ENCODE measurements at places on chromosomes 11 and 22.

DNA sequence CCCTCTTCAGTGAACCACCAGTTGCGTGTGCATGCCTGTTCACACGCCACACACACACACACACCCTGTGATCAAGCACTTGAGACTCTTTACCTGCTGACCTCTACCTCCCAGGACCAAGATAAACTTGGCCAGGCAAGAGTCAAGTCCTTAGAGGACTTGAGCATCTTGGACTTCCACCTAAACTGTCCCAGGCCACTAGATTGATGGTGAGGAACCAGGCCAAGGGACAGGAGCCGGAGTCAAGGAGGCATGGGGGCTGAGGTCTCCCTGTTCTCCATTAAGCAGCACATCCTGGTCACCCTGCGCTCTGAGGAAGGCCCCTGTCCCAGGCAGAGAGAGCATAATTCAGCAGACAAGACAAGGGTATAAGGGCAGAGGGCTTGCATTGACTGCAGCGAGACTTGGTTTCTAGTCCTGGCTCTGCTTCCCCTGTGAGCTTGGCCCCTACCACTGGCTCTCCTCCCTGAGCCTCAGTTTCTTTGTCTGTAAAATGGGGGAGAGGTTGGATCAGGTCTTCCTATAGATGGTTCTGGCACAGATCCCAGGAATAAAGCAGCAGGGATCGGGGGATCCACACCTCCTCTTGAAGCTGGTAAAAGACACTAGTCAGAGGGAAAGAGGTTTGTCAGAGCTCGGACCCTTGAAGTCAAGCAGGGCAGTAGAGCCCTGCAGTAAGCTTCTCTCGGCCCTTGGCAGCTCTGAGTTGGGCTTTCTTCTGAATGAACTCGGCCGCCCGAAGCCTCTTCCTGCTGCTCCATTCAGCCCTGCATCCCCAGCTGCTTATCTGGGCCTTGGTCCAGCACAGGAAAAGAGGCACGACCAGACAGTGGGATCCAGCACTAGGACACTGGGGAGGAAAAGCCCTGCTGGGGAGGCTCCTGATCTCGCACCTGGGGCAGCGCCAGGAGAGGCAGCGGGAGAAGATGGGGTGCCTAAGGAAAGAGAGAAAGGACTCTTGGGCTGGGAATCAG lies 2.0 kb downstream of the CREB3L1 start:
- no peak for DNase-seq

GRCh38 chr11:112050721-112051120 lies 23.1 kb downstream of the PIH1D2 start:
- DNase-seq = no peak

GRCh38 chr22:39308614-39309363 lies 10.6 kb downstream of the RPL3 start:
- peak; percentile 50 for DNase-seq

- DNase-seq = no peak
Observed at GRCh38 chr11:123611698-123612097, 42.7 kb downstream of the SCN3B start.

GRCh38 chr11:47469361-47470179 lies 20.6 kb upstream of the RAPSN start:
- DNase-seq = no peak

DNA sequence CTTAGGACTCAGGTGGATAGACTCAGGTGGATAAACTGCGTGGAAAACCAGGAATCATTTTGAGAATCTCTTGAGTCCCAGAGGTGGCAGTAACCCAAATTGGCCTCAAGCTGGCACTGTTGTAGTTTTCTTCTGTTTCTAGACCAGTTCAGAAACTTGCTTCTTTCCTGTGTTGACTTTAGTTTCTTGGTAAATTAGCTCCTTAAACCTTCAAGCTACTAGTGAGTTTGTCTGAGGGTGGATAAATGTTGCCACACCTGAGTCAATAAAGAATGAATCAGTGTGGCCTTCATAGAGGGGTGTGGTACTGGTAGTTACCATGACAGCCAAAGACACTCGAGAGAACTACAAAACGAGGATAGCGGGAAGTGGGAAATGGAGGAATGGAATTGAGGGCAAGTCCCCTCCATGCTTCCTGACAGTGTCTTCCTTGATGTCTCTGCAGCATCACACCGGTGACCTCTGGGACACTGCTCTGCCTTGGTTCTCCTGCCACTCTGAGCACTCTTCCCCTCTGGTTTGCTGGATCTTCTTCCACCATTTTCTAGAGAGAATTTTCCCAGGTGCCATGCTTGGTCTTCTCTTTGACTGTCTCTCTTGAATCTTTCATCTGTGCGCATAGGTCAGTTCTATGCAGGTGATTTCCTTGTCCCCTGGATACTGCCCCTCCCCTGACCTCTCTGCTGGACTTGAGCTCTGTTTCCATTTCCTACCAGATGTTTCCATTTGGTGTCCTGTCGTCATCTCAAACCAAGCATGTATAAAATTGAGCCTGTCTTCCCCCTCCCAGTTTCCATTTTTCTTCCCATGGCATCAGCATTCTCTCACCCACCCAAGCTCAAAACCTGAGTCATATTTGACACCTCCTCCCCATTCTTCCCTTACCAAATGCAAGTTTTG lies 7.2 kb downstream of the POLD4 start:
- no peak for DNase-seq

DNA sequence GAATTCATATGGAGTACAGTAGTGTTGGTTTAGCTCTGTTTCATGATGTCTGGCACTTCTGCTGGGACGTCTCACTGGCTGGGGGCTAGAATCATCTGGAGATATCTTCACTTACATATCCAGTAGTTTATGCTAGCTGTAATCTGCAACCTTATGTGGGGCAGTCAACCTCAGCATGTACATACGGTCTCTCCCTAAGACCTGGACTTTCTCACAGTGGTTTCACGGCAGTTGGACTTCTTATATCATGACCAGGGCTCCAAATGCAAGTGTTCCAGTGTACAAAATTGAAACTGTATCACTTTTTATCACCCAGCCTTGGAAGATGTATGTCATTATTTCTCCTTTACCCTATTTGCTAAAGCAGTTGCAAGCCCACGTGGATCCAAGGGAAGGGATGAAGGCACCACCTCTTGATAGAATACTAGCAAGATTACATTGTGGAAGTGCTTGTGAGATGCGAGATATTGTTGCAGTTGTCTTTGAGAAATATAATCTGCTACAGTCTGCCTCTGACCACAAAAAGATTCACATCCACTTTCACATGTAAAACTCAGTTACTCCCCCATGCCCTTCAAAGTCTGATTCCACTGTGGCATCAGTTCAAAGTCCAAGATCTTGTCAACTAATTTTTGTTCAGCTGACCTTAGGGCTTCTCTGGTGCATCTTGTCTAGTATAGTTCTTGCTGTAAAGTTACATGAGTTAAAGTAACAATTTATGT lies 316.6 kb upstream of the NCAM1 start:
- no peak for DNase-seq

DNA sequence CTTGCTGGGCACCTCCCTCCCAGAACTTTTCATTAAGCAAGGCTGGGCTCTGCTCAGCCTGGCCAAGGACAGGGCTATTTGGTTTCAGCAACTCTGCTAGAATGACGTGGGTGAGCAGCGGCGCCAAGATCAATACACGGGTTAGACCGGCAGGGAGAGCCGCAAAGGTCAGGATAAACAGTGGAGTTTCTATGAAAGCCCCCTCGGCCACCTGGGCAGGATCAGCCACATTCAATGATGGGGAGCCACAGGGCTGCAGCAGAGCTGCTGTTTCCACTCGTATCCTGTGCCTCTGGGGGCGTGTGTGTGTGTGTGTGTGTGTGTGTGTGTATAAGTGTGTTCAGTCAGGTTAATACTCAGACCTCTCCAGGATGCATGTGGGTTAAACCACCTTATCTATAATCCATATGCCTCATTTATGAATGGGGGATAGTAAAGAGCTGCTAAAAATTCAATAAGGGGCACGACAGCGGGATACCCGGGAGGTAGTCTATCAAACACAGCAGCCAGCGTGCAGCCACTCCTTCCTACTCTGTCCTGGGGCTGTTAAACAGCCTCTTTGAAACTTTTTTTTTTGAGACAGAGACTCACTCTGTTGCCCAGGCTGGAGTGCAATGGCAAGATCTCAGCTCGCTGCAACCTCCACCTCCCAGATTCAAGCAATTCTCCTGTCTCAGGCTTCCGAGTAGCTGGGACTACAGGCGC lies 34.8 kb downstream of the MYH9 start:
- no peak for DNase-seq

DNA sequence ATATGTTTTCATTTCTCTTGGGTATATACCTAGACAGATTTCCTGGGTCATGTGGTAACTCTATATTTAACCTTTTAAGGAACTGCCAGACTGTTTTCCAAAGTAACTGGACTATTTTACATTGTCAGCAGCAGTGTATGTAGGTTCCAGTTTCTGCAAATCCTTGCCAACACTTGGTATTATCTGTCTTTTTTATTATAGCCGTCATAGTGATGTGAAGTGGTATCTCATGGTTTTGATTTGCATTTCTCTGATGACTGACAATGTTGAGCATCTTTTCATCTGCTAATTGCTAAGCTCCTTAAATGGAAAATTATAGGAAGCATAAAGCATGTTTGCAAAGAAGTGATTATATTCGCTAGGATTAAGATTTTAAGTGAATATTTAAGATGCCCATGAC lies 13.9 kb downstream of the NNMT start:
- DNase-seq = no peak

GRCh38 chr11:44083433-44083832 lies 12.0 kb upstream of the EXT2 start:
- no peak for DNase-seq

DNA sequence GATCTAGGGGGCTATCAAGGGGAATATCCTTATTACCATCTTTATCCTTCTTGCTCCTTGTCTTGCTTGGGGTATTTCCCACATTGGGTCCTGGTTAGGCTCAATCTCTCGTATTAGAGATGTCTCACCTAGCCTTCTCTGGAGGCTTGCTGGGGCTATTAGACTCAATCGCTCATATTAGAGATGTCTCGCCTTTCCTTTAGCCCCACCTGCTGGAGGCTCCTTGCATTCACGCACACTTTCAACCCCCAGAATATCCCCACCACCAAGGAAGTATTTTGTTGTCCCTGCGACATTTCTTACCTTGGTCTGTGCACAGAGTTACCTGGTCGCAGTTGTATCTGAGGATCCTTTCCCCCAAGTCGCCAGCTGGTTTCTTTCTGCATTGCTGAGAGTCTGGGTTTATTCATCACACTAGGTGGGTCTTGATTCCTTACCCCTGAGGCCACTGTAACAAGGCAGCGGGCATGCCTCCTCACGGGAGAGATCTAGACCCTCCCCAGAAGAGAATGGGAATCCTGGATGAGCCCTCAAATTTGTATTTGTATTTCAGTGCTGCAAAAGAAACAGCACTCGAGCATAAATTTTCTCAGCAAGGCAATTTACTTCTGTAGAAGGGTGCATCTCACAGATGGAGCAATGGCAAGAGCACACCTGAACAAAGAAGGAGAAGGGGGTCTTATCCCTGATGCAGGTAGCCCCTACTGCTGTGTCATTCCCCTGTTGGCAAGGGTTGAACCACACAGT lies 15.9 kb upstream of the HYLS1 start:
- no peak for DNase-seq

- DNase-seq = no peak
Observed at GRCh38 chr22:38966942-38967341, 9.5 kb downstream of the APOBEC3A start.

- no peak for DNase-seq
Observed at GRCh38 chr11:24697522-24698111, 200.8 kb downstream of the LUZP2 start.

DNA sequence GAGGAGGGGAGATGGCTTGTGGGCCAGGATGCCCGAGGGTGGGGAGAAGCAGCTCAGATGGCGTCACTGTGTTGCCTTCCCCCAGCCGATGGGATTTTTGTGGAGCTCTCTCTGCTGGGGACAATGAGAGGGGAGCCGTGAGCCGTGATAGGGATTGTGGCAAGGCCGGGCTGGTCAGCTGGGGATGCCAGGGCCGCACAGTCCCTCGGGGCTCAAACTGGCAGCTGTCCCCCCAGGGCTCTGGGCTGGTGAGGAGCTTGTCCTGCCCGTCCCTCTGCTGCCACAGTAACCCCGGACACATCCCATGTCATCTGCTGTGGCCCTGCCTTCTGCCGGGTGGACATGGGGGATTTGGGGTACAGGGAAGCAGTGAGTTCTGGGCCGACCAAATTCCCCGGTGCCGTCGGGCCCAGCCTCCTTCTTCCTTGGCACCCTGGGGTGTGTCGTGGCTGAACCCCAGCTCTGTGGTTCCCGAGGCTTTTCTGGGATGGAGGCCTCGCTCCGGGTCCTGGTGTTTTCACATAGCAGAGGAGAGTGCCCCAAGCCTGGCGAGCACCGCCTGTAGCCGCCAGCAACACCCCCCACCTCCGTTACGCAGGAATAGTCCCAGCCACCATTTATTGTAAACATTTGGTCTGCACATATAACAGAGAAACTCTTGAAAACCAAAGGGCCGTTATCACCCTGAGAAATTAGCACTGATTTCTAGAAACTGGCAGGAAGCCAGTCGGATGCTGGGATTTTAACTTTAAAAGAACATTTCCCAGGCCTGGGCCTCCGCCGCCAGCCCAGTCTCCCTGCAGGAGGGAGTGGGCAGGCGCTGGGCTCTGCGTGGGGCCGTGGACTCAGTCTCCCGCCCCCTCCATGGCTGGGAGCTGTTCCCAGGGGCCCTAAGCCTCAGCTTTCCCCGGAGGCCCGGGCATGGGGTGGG lies 9.9 kb downstream of the BRSK2 start:
- no peak for DNase-seq

DNA sequence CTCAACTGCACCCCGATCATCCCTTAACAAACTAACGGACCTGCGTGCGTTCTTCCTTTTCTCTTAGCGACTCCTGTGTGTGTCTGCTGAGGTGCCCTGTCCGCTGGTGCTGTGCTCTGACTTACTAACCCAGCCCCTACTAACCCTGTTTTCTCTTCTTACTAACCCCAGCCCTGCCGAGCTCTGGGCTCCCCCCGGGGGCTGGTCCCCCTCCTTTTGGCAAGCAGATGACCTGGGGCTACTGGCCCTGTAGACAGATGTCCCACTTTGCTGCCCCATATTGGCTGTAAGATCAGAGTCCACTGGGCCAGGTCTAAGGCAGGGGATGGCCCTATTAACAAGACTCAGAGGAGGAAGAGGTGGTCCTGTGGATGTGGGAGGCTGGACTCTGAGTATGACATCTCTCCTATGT lies 14.7 kb downstream of the MIAT start:
- DNase-seq = no peak

DNA sequence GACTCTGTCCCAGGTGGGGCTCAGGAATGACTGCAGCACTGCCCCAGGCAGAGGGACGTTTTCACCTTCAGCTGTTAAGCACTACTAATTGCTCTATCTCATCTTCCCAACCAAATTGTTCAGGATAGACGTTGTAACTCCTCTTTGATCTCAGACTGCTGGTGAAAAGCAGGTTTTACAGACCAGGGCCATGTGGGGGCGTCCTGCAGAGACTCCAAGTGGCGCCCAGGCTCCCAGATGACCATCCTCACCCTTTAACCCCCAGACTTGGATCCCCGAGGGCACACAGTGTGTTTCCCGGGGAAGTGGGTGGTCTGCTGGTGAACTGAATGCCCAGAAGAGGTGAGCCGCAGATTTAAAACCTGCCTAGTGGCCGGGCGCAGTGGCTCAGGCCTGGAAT lies 23.9 kb downstream of the FADD start:
- DNase-seq = no peak

All from ascending aorta (tissue), 2 donors.